Retinal pigment epithelial cell (primary cell): ENCODE measurements at places on chromosomes 1 and 21.

DNA sequence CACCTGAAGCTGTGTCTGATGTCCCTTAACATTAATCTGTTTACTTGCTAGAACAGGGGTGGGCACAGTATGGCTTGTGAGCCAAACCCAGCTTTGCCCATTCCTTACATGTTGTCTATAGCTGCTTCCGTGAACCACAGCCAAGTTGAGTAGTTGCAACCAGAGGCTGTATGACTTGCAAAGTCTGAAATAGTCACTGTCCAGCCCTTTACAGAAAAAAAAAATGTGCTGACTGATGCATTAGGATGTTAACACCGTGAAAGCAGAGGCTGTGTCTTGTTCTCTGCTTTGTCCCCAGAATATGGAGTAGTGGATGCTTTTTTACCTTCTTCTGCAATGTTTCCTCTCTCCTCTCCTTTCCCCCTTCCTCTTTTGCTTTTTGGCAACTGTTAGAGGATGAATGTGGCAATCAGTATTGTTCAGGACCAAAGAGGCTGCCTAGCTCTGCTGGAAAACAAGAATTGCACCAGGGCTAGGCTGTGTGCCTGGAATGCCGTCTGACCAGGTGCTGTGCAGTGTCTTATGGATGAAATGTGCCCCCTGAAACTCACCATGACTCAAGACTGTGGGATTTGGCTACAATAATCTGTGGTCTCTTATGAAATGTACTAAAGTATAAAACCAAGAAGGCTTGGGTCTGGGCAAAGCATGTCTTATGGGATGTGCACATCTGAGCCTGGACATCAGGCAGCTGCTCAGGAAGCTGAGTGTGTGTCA lies 79.6 kb upstream of the GCLM start:
- no peak for DNase-seq

DNA sequence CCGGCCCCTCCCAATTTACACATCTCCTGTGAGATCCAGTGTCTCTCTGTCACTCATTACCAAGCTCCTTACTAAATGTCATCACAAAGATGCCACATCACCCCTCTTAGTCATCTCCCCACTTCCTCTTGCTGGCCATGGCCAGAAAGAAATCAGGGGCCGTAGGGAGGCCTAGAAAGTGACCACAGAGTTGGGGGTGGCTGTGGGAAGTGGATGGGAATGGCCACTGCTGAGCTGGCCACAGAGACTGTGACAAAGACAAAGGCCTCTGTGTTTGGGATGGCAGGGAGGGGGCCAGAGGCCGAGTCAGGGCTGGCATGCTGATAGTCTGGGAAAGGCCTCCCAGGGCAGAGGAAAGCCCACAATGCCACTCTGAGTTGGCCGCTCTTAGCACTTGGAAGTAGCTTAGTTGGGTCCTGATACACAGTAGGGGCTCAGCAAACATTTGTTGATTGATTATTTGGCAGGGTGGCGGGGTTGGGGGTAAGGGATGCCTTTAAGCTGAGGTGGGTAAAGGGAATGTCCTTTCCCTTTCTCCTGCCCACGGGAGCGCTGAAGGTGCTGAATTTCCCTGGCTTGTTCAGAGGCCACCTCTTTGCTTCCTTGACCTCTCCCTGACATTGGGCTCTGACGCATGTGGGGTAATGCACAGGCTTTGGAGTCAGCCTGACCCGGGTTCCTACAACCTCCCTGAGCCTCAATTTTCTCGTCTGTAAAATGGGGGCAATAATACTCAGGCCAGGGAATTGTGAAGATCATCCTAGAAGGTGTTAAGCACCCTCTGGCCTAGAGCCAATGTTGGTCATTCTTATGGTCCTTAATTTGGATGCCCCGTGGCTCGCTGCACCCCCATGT lies 13.2 kb downstream of the NAV1 start:
- no peak for DNase-seq

GRCh38 chr1:4021136-4021973 lies 121.3 kb upstream of the C1orf174 start:
- no peak for DNase-seq

DNA sequence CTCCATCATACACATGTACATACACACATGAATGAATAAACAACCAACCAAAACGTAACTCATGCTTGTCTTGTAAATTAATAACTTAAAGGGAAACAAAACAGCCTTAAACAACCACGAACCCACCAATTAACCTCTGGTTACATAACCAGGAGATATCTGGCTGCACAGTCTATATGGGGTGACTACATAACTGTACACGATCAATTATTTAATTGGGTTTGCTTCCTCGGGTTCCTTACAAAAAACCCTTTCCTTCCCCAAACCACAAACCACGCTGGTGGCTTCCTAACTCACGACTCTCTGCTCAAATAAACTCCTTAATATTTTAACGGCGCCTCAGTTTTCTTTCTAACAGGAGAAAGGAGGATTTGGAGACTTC lies 744 bp downstream of the ZNF670 start:
- no peak for DNase-seq

- no peak for DNase-seq
These were observed 351.8 kb upstream of the FMN2 start for GRCh38 chr1:239739919-239740318.

- peak; percentile 57 for DNase-seq
These were observed 127.5 kb upstream of the RGS1 start for GRCh38 chr1:192448026-192448578.

GRCh38 chr1:52365071-52365745 lies 797 bp downstream of the CC2D1B start:
- DNase-seq = peak; percentile 39

DNA sequence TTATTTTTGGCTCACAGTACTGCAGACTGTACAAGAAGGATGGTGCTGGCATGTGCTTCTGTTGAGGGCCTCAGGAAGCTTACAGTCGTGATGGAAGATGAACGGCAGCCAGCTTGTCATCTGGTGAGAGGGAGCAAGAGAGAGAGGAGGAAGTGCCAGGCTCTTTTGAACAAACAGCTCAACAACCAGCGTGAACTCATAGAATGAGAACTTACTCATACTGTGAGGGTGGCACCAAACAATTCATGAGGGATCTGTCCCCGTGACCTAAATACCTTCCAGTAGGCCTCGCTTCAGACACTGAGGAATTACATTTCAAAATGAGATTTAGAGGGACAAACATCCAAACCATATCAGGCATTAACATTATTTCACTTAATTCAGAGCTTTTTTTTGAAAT lies 84.7 kb downstream of the PKN2 start:
- DNase-seq = no peak

DNA sequence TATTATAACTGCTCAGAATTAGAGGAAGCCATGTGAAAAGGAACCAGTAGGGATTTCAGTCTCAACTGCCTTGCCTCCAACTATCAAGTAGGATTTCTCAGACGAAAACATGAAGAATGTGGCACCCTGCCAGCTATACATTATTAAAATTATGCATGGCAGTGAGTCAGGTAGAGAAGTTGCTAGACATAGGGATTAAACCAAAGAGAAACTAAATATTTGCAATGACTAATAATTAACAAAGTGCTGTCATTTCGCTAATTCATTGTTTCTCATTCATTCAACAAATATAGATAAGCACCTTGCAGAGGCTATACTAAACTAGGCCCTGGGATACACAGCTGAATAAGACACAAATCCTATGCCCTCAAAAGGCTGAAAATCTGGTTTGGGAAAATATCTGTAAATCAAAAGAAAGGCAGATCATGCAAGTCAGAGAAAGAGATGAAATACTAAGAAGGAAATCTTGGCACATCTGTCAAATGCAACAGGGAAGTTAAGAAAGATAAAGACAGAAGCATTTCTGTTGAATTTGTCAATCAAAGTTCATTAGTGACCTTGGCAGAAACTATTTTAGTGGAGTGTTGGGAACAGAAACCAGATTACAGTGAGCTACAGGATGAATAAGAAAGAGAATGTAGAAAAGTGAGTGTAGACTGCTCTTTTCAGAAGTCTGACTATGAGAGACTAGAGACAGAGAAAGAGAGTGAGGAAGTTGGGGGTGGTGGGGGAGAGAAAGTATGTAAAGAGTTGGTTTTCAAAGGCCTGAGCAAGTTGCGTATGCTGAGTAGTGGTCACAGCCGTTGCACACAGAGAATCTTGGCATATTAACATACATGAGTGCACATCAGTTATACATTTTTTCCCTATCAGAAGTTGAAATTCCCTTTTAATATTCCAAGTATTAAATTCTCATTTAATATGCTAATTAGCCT lies 14.7 kb upstream of the NBPF11 start:
- peak; percentile 62 for DNase-seq
